ENCODE measurements at places on chromosomes 6 and 20. TPM values are rescaled to one million over a fixed set of nuclear protein-coding genes. Genes with fewer than 3 reads are reported as not detected.

Gene C20orf141
- total RNA-seq: not detected

Gene LATS1
- total RNA-seq: 27.6 TPM

Gene PLCB4
- 1.6 TPM for total RNA-seq

Gene SGK2
- 0.35 TPM for total RNA-seq

Gene ENPP3
- not detected for total RNA-seq

Gene SLC22A2
- not detected for total RNA-seq

Gene SKIC2
- total RNA-seq: 76.7 TPM

Gene TPMT
- total RNA-seq: 10.9 TPM

Gene CLPSL1
- total RNA-seq: not detected

Gene LY6G5C
- 5.2 TPM for total RNA-seq

Gene SAYSD1
- total RNA-seq: 9.0 TPM

Gene DPPA5
- not detected for total RNA-seq

Gene SIM1
- 0.29 TPM for total RNA-seq

Gene MARCKS
- 320 TPM for total RNA-seq

Gene CST5
- total RNA-seq: not detected
